Stimulated activated CD8-positive, alpha-beta memory T cell treated with anti-CD3 and anti-CD28 coated beads, Interleukin-4, amount 100 ng/mL, for 1 hour (primary cell): ENCODE measurements at places on chromosomes 12 and 14.

DNA sequence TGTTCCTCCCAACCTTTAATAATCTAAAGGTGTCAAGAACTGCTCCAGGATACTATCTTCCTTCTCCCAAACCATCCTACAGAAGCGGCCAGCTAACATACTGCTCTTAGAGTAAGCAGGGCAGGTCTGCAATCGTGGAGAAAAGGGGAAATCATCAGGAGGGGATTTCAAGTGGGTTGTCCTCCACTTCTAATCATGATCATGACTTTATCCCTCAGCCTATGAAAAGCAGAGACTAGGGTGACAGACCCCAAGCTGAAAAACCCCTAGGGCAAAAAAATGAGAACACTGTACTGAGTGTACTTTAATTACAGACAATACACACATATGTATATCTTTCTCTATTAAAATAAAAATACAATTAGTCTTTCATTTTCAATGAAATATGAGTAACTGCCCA, 13.9 kb downstream of the DUSP16 start:
- DNase-seq: no peak

GRCh38 chr12:89856431-89856830, 147.8 kb upstream of the ATP2B1 start:
- no peak for DNase-seq

DNA sequence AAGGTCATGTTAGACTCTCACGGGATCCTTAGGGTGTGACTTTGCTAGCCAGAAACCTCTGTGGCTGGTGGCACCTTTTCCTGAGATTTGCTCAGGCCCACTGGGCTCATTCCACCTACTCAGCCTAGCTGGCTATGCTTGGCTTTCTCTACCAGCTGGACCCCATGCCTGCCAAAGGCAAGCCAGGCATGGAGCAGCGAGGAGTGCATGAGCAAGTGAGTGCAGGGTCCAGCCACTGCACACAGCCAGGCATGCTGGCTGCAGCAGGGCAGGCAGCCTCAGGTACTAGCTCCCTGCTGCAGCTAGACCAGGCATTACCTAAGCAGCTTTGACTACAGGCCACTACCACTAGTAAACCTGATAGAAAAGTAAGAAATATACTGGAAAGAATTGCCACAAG, 29.7 kb upstream of the PAPLN start:
- no peak for DNase-seq

GRCh38 chr12:12812618-12813119, 477 bp upstream of the DDX47 start:
- no peak for DNase-seq

DNA sequence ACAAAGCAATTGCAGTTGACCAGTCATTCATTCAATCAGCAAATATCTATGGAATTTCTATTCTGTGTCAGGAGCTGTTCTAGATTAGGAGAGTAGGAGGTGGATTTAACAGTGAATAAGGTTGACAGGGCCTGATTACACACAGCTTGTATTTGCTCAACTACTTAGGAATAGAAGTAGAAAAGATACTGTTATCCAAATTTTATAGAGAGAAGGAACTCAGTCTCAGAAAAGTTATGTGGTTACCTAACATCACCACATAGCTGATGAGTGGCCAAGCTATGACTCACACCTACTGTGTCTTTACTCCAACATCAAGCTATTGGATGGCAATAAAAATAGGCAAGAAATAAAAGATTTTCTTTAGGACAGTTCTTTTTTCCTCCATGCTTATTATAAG, 374.8 kb downstream of the RMST start:
- DNase-seq: no peak

DNA sequence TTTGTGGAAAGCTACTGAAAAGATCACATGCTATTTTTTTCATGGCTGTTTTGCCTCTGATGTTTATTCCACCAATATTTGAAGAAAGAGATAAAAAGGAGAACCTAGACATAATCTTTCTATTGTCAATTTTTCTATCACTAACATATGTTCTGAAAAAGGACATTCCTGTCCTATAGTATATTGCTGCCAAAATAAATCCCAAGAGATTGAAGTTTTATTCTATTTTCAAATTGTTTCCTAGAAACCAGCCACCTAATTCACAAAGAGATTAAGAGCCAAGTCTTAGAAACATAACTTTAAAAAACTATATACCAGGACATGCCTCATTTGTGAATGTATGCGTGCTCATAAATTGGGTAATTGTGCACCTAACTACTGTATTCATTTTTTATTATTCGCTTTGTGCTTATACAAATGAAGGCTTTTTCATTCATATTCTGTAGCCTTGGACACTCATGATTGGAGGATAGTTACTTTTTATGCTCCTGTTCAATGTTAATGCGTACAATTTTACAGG, 200.7 kb downstream of the FUT8 start:
- DNase-seq: no peak

GRCh38 chr14:99391671-99392070, 89.0 kb downstream of the SETD3 start:
- DNase-seq: no peak

- no peak for DNase-seq
These were observed 60.1 kb upstream of the PYGL start for GRCh38 chr14:51004352-51004800.

DNA sequence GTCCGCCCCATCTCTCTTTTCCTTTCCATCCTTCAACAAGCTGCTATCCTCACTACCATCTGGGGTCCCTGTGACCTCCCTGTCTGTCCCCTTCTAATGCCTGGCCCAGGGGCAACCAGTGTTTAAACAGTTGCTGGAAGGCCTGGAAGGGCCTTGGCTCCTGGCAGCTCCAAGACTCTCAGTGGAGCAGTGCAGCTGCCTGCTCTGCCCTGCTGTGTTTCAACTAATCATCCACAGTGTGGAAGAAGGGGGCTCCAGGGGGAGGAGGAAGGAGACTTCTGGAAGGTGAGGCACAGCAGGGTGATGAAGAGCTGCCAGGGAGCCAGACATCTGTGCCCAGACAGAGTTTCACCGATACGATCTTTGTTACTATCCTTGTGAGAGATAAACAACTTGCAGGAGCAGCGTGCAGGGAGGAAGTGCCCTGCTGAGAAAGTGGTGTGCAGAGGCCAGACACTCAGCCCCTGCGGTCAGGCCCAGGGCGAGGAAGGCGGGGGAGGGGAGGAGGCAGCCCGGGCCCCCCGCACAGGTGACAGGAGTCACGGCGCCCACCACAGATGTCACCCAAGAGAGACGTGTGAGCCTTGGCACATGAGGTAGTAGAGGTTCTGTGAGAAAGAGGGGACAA, 1061.8 kb downstream of the BCL11B start:
- DNase-seq: no peak

- no peak for DNase-seq
These were observed 59.6 kb upstream of the NCOR2 start for GRCh38 chr12:124626971-124627411.

DNA sequence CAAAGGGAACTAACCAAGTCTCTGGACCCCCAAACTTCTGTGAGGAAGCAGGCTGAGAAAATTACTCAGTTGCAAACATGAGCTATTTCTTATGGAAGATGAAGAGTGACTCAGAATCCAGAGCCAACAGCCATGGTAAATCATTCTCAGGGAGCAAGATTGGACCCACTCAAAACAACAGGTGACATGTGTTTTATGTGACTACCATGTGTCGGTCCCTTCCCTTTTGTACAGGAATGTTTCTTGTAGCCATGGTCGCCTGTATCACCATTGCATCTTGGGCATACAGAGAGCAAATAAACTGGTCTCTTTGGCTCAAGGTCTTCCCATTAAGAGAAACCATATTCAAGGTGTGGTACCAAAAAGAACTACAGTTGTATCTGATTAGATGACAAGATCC, 75.4 kb upstream of the COCH start:
- no peak for DNase-seq

DNA sequence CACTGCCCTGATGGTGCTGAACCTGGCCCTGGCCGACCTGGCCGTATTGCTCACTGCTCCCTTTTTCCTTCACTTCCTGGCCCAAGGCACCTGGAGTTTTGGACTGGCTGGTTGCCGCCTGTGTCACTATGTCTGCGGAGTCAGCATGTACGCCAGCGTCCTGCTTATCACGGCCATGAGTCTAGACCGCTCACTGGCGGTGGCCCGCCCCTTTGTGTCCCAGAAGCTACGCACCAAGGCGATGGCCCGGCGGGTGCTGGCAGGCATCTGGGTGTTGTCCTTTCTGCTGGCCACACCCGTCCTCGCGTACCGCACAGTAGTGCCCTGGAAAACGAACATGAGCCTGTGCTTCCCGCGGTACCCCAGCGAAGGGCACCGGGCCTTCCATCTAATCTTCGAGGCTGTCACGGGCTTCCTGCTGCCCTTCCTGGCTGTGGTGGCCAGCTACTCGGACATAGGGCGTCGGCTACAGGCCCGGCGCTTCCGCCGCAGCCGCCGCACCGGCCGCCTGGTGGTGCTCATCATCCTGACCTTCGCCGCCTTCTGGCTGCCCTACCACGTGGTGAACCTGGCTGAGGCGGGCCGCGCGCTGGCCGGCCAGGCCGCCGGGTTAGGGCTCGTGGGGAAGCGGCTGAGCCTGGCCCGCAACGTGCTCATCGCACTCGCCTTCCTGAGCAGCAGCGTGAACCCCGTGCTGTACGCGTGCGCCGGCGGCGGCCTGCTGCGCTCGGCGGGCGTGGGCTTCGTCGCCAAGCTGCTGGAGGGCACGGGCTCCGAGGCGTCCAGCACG, 4.7 kb downstream of the LTB4R start:
- no peak for DNase-seq

GRCh38 chr12:69509904-69510827, 40.0 kb downstream of the FRS2 start:
- no peak for DNase-seq

DNA sequence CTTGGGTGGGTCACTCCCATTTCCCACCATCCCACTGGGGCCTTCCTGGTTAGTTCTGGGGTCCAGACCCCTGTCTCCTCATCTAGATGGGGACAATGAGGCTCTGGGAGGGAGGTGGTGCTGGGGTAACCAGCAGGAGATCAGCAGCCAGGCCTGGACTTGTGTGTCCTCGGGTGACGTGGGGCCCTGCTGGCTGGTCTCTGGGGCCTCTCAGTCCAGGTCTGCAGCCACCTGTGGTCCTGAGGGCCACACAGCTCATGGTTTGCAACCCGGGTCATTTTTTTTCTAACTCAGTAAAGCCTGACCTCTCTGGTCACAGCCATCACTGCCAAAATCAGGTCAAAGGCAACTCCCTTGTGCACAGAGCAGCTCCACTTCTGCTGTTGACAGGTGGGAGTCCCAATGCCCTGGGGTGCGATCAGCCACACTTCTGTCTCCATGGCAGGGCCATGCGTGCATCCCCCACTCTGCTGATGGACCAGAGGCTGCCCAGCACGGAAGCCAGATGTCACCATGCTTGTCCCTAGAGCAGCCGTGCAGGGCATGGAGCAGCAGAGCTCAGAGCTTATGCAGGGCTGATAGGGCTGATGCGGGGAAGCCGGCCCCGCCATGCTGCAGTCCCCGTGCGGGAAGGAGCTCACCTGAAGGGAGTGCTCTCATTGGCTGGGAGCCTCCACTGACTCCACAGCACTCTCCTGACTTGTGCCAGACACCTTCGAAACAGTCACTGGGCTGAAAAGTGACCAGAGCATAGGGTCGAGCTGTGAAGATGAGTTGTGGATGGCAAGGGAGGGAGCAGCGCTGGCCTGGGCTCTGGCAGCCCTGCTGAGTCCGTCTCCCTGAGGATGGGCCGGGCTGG, 250.9 kb downstream of the ADGRD1 start:
- no peak for DNase-seq

DNA sequence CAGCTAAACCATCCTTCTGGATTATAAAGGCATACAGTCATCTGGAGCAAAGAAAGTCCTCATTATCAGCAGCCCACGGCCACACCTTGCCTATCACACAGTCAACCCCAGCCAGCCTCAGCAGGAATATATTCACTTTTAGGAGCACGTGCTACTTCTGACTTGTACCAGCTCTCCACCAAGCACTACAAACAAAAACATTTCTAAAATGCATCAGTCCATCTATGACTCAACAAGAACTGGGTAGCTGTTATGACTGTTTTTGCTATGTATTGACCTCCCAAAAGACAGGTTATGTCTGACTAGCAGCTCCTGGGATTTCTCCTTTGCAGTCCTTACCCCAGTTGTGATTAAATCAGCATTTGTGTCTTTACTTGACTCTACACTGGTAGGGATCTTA, 31.2 kb downstream of the NUAK1 start:
- DNase-seq: no peak
